ENCODE measurements at places on chromosomes 1 and 21.

DNA sequence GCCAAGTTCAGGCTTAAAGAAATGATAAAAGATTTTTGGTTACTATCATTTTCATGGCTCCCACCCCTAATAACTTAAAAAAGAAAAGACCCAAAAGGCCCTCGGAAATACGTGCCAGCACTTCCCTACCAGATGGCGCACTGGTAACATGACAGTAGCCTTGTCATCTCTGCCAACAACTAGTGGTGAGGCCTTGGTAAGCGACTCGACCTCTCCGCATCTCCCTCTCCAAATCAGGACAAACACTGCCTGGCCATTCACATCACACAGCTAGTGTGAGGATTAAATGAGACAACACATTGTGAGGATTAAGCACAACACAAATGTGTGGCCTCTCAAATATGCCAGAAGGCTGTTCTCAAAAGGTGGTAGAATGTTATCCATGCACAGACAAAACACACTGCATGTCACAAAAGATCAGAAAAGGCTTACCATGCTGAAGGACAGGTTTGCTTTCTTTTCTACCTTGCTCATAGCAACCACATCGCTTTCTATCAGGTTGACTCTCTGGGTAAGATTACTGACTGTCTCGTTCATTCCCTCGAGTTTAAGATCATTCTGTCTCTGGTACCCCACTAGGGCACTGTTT is 16.4 kb downstream of the TEX38 start:
- DNase-seq: no peak

DNA sequence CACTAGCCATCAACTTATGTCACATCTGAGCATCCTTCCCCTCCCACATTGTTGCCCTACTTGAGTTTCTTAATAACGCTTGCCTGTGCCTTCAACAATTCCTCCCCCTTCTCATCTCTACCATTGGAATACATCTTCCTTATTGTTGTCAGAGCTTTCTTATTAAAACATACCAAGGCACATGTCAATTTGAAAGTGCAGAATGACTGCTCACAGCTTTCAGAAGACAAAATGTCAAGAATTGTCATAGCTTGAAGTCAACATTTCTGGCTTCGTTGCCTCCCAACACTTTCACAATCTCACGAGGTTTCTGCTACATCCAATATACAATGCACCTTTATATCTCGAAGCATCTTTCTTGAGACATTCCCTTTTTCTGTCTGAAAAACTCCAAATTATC is 279.9 kb downstream of the LRRC7 start:
- DNase-seq: no peak

- DNase-seq: peak; percentile 33
Observed at GRCh38 chr1:204041232-204041767, 31.6 kb upstream of the SOX13 start.

DNA sequence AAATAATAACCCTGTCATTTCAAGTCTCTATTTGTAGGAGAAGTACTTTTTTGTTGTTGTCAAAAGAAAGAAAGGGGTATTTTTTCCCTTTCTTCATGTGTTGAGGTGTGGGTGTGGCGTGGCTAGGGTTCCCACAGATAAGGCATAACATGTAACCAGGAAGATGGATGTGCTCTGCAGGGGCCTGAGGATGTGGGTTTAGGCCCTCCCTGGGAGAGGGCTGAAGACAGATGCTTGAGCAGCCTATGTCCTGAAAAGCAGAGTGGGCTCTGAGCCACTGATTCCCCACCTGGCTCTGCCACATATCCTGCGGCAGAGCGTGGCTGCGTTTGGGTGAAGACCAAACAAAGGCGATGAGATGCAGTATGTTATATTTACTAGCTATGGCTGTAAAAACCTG is 13.9 kb upstream of the ADAR start:
- no peak for DNase-seq

DNA sequence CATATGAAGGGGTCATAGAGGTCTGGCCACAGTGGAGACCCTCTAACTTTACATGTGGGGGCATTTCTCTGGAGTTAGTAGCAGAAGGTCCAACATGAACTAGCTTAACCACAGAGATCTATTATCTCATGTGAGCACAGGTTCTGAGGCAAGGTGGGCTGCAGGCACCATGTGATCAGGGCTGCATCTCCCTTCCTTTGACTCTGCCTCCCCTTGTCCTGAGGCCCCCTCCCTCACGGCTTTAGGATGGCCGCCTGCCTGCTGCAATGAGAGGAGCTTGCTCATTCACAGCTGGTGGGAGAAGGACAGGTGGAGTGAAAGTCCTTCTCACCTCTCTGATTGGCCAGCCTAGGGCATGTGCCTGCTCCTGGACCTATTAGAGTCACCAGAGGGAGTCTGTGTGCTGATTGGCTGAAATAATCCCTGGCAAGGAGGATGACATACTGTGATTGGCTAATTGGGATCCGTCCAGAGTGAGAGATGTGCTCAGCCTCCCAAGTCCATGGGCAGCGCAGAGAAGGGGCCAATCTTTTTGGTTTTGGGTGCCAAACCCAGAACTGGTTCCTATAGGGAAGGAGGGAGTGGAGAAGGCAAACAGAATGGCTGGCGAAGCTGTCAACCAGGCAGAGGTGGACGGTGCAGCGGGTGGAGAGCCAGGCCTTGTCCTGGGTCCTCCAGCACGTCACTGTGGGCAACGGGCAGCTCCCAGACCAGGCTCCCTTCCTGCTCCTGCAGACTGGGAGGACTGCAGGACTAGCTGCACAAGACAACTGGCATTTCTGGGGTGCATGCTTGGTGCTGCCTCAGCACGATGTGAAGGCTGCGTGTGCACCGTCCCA is 39.4 kb upstream of the C1orf174 start:
- no peak for DNase-seq

- DNase-seq: no peak
Observed at GRCh38 chr21:29376556-29376955, 77.8 kb downstream of the BACH1 start.

DNA sequence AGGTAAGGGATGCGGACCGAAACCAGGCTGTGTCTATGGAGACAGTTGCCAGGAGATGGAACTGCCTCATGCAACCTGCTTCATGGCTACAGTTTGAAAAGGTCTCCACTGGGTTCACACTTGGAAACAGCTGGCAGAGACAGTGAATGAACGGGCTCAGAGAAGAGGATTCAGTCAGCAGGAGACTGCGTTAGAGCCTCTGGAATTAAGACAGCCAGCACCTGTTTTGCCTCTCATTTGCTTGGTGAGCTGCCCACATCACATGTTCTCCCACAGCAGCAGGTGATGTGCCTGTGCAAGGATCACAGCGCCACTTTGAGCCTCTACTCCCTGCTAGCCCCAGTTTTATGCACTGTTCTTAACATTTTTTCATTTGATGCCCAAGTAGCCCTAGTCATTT is 321.0 kb downstream of the PLPP3 start:
- no peak for DNase-seq

DNA sequence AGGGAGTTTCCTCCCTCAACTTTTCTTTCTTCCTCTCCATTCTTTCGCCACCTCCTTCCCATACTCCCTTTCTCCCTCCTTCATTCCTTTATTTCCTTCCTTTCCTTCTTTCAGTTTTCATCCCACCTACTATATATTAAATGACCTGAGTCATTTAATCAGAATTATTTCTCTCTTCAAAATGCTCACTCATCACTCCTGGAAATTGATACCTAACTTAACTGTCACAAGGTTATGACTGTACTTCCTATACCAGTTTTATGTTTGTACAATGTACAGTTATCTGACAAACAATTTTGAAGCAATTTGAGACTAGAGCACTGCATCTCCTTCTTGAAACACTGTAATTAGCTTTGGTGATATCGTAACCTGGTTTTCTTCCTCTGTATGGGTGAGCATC is 41.4 kb downstream of the NEXN start:
- no peak for DNase-seq

GRCh38 chr1:60583696-60584095 is 498.7 kb upstream of the NFIA start:
- no peak for DNase-seq

- no peak for DNase-seq
Observed at GRCh38 chr1:77288275-77288674, 6.5 kb downstream of the AK5 start.

DNA sequence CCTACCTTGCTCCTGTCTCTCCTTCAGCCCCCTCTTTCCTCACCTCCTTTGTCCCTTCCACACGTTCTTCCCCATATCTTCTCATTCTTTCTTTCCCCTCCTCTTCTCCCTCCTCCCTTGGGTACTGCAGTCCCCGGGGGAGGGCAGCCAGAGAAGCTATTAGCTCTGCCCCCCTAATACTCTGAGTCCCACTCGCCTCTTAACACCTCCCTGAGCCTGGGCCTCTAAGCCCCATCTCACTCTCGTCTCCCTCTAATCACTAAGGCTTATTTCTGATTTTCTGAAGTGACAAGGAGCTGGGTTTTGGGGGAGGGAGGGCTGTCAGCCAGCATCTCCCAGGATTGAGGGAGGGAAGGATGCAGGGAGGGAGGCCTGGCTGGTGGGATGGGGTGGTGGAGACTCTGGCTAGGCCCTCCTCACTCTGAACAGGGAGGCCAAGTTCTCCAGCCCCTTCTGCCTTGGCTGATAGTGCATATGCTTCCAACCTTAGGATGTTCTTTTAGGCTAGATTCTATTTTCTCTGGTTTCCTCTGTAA is 25.6 kb upstream of the DMBX1 start:
- DNase-seq: no peak

DNA sequence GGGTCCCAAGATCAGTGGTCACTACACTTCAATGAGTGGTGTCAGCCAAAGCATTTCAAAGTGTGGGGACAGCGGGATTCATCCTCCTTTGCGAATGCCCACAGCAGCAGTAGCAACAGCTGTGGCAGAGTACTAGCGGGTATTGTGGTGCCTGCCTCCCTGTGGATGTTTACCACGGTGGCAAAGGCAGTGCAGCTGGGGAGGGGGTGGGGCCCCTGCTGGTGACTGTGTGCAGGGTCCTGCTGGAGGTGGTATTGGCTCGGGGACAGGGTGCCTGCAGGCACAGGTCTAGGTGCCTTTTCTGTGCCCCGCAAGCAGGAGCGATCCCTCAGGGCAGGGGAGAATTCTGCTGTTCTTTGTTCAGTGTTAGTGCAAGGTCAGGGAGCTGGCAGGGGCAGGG is 415.7 kb downstream of the USP25 start:
- no peak for DNase-seq

DNA sequence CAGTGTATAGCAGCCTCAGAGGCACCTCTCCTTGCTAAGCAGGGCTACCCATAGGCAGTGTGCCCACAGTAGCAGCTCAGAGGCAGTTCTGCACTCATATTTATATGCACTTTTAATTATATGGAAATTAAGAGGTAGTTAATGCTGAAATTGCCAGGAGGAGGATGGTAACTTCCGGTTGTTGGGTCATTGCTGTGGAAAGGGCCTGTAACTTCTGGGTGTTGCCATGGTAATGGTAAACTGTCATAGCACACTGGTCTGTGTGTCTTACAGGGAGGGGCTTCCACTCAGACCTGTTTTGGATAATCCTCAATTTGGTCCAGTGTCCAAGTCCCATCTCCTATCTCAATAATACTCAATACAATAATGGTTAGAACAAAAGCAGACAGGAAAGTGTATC is 7.6 kb downstream of the CFH start:
- no peak for DNase-seq

- DNase-seq: no peak
Observed at GRCh38 chr1:224095867-224096266, 18.0 kb upstream of the FBXO28 start.

DNA sequence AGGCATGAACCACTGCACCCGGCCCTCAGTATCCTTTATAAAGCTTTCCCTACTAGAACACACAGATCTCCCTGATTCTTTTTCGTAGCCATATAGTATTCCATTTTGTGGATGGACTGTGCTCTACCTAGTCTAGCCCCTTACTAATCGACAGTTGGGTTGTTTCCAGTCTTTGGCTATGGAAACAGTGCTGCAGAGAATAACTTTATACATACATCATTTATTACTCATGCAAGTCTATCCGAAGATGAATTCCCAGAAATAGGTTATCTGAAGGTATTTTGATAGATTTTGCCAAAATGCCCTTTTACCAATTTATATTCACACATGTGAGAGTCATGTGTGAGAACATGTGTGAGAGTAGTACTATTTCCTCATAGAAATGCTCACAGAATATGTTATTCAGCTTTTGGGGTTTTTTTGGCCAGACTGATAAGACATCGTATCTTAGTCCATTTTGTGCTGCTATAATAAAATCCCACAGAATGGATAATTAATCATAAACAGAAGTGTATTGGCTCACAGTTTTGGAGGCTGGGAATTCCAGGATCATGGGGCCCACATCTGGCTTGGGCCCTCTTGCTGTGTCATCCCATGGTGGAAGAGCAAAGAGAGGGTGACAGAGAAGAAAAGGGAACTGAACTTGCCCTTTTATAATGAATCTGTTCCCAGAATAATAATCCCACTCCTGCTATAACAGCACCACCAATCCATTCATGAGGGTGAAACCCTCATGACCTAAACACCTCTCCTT is 17.3 kb upstream of the FGR start:
- no peak for DNase-seq

DNA sequence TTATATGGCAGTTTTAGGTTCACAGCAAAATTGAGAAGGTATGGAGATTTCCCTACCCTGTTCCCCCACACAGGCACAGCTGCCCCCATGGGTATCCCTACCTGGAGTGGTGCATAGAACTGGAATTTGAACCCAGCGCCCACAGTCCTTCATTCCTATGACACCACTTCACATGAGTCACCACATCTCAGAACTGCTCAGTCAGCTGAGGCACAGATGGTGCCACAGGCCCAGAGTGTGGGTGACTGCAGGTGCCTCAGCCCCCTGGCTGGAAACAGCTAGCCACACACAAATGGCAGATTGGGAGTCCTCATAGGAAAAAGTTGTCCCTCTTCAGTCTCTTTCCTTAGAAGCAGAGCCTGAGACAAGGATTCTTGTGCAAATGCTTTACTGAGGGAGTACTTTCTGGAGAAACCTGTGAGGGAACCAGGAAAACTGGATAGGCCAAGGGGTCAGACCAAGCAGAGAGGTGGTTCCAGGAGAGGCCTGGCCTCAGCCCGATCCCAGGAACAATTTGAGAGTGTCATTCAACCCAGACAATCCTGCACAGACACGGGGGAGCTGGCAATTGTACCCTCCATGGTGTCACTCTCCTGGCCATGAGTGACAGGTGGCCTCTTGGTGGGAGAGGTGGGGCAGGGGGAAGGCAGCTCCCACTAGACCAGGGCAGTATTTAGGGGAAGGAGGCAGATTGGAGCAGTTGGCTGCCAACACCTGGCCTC is 6.9 kb downstream of the PLA2G2D start:
- no peak for DNase-seq

DNA sequence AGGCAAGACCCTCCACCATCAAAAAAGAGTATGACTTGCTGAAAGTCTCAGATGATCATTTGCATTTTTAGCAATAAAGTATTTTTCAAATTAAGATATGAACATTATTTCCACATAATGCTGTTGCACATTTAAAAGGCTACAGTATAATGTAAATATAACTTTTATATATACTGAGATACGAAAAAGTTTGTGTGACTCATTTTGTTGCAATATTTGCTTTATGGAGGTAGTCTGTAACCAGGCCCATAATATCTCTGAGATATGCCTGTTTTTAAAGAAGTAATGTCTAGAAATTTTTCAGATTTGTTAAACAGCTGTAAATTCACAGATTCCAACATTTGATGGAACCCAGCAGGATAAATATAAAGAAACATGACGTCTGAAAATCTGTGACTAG is 86.7 kb downstream of the MAN1A2 start:
- DNase-seq: no peak
